ENCODE measurements at places on chromosomes 7 and 10.

DNA sequence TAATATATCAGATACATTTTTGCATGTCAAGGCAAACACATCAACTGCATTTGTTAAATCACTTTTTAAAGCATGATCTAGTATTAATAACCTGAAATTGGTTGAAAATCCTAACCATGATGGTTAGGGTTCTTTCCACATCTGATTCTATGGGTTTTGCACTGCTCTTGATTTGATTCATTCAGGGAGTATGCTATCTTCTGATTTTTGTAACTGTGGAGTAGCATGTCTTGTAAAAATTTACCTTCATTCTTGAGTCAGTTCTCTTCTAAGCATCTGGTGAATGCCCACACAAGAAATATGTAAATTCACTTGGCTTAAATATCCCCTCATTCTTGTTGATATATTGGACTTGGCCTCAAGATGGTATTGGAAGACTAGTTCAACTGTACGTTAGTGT, 178.7 kb downstream of the KLF6 start:
- no peak for DNase-seq

DNA sequence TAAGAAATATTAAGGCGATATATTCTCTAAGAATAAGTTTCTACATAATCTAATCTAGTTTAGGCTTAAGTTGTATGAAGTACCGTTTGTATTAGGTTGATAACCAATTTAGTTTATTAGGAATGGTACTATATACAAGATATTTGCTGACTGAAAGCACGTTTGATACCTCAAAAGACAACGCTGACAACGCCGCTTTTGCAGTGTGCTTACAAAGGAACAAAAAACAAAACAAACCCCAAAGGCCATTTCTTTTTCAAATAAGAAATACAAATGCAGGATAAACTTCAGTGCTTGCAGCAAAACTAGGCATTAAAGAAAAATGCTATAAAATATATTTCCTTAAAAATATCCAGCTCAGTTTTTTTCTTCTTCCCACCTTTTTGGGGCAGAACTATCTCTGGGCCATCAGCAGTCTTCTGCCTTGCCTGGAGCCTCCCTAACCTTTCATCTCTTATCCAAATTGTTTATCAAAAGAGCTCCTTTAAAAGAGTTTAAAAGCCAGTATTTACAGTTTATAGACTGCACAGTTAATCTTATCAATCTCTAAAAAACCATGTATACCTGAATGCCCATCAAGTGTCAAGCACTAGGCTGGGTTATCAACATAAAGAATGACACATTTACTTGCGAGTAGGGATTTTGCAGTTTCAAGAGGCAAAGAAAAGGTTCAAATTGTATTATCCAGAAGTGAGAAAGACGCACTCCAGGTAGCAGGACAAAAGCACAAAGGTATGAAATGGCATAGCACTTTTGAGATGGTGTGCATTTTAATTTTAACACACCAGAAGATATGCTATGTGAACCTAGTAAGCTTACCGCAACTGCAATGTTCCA, 4.1 kb upstream of the KMT2E start:
- no peak for DNase-seq

- no peak for DNase-seq
Observed at GRCh38 chr10:32350811-32351350, 3.9 kb upstream of the EPC1 start.

DNA sequence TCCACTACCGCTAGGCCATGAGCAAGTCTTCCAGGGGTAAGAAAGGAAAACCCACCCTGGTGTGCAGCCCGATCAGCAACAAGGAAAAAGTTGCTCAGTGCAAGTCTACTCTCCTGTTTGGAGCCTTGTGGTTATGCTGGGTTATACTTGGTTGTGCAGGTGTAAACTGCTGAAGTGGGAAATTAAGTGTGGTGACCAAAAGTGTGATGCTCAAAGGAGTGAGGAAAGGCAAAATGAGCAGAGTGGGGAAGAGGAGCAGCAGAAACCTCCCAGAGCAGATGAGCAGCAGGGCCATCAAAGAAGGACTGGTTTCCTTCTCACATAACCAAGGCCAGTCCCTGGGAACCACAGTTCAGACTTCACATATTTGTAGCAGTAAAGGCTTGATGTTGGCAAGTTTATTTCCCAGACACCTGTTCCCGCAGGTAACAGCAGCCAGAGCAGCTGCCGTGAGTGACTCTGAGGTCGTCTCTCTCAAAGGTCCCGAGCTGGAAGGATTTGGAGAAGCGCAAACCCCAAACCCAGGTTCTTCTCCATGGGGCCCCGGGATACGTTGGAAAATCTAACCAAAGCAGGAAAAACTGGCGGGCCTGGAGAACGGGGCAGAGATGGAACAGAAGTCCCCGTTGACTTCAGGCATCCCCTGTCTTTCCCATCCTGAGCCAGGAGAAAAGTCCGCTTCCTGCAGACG, 607 bp upstream of the SMO start:
- no peak for DNase-seq

DNA sequence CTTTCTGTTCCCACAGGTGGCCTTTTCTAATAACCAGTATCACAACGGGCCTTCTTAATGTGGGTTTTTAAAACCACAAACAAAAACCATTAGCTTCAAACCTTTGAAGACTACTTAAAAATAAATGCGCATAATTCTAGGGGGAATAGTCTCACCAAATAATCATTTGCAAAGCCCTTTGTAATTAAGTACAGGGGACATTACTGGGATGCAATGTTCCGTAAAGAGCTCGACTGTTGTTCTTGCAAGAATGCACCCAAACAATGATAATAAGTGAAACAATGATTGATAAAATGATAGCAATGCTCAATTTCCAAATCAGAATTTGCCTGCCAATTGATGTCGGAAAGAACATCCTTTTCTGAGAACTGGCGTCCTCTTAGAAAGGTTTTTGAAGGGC, 589.1 kb upstream of the ADARB2 start:
- DNase-seq: no peak

DNA sequence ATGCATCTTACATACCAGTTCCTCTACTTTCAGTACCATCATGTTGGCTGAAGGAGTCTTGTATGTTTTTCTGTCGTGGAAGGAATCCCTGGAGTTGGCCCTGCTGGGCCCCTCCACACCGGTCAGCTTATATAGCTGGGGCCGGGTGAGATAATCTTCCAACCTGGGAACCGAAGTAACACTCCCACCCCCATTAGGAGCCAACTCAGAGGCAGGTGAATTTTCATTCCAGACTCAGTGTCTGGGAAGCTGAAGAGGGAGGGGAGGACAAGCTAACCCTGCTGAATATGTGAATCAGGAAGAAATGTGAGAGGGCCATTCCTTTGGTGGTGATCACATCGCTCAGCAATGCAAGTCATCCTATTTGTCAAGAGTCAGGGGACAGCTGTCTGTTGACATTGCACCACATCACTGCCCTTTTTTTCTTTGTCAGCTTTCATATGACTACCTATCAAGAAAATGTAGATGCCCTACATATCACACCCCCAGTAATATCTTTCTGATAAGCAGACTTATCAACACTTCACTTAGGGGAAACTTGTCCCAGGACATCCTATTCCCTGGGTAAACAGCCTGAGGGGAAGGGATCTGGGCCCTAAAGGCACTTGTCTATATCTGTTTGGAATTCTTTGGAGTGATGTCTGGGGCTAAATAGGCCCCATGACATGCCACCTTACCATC, at the start of gene ANKRD1:
Gene ANKRD1, minus strand, starts transcription at position 102 of the 681 bp plus-strand sequence. Its CDS starts 60 bp downstream, at position 42.
- peak; percentile 42 for DNase-seq

DNA sequence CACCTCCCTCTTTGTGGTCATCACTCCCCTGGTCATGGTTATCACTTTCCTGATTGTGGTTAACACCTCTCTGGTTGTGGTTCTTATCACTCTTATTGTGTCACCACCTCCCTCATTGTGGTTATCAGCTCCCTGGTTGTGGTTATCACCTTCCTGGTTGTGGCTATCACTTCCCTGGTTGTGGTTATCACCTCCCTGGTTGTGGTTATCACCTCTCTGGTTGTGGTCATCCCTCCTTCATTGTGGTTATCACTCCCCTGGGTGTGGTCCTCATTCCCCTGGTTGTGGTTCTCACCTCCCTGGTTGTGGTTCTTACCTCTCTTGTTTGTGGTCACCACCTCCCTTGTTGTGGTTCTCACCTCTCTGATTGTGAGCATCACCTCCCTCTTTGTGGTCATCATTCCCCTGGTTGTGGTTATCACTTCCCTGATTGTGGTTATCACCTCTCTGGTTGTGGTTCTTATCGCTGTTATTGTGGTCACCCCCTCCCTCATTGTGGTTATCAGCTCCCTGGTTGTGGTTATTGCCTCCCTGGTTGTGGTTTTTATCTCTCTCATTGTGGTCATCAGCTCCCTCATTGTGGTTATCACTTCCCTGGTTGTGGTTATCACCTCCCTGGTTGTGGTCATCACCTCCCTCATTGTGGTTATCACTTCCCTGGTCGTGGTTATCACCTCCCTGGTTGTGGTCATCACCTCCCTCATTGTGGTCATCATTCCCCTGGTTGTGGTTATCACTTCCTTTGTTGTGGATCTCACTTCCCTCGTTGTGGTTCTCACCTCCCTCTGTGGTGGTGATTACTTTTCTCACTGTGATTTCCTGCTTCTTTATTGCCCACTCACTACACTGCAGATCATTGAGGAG, 106.7 kb downstream of the GPR26 start:
- DNase-seq: no peak

DNA sequence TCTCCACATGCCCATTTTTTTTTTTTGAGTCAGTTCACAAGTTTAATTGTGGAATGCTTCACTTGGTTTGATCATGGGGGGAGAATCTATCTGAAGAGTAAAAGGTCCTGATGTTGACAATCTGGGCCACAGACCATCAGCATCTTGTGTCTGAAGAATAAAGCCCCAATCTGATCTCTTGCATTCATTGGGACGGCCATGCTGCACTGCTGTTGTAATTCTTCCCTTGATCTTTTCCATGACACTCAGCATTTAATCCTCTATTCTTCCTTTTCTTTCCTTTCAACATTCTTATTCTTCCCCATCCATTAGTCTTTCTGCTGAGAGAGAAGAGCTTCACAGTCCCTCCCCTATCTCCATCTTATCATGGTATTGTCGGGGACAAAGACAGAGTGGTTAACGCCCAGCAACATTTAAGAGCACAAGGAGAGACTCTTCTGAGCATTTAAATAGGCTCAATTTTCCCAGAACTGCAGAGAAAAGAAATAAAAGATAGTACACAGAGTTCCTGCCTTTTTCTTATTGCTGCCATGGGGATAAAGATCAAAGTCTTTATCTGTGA, 1157.3 kb downstream of the SORCS3 start:
- DNase-seq: no peak

DNA sequence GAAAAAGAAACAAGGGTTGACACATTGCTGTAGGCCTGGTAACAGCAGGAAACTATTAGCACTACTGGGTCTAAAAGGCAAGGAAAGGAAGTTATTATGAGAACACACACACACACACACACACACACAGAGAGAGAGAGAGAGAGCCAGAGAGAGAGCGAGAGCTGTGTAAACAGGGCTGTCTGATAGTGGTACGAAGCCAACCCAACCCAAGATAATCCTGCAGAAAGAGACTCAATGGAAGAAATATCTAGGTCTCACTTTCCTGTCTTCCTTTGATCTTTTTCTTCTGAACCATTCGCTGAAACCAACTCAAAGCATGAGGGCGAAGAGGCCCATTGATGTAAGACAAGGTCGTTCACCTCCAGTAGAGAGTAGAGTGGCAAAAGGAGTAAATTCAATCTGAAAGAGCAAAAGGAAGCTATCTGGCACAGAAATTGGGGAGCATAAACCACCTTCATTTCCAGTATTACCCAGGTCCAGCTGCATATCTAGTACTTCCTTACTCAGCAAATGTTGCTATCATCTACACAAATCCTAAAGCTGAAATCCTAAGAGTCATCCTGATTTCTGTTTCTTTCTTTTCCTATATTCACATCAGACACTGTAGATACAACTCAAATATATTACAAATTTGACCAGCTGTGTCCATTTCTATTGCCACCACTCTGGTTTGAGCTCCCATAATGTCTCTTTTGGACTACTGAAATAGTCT, 110.2 kb downstream of the TMEM26 start:
- no peak for DNase-seq

DNA sequence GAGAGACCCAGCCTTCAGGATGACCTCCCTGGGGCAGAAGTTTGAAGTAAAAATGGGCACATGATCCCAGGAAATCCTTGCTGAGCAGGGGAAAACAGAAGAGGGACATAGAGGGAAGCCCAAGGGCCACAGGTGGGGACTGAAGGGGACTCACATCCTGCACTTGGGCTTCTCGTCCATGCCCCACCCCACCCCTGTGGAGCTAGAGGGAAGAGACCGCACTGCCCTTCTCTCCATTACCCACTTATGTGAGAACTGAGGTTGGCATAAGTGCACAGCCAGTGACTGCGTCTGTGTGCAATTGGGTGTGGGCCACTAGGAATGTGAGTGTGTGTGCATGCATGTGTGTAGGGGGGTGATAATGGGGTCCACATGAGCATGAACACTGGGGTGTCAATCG, 43.4 kb upstream of the SLF2 start:
- DNase-seq: no peak

GRCh38 chr10:101161494-101162299, 30.6 kb downstream of the TLX1 start:
- peak; percentile 25 for DNase-seq

DNA sequence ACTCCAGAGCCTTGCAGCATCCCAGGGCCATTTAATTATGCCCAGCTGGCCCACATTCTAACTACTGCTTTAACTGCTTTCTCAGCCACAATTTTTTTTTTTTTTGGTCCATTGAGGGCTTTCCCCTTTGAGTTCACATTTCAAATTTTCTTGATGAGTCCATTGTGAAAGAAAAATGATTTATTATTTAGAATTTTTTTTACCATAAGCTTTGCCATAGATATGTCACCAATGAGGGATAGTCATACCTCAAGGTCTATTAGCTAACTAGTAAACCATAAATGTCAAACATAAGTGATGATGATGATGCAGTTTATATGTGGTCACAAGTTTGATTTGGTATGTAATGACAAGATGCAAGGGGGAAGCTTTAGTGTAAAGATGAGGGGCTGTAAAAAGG, 282.9 kb downstream of the BICC1 start:
- DNase-seq: no peak

DNA sequence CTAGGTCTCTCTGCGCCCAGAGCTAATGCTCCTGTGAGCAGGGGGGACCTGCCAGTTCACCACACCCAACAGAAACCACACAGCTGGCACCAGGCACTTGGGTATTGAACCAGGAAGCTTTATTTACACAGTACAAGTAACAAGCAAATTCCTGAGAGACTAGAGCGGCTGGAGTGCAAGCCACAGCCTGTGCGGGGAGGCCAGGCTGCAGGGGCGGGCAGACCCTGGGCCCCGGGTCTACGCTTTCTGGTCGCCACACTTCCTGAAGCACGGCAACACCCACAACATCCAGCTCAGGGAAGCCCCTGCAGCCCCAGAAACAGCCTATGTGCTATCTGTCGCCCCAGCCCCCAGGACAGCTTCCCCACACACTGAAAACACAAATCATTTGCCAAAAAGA, 125.0 kb downstream of the FAM53B start:
- DNase-seq: no peak

All from AG09309 (cell line).